ELR (cell line): ENCODE measurements at places on chromosomes 6 and 20.

DNA sequence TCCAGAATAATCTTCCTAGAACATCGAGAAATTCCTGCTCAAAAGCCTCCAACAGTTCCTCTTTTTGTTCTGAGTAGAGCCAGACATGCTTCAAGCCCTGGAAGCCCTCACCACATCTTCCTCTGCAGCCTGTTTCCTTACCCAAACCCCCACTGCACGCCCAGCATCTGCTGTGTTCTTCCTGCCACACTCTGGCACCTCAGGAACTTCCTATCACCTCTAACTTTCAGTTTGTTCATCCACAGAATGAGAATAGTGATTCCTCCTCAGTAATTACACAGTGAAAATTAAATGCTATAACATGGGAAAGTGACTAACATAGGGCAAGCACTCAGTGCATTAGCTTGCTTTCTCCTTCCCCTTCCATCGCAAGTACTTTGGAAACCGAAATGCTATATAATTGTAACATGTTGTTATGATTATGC, 26.3 kb downstream of the C6orf89 start:
- DNase-seq, result no peak

GRCh38 chr6:11404838-11405237, 132.7 kb upstream of the TMEM170B start:
- no peak for DNase-seq

- DNase-seq, result no peak
Observed at GRCh38 chr6:148404456-148405054, 61.9 kb downstream of the SASH1 start.

DNA sequence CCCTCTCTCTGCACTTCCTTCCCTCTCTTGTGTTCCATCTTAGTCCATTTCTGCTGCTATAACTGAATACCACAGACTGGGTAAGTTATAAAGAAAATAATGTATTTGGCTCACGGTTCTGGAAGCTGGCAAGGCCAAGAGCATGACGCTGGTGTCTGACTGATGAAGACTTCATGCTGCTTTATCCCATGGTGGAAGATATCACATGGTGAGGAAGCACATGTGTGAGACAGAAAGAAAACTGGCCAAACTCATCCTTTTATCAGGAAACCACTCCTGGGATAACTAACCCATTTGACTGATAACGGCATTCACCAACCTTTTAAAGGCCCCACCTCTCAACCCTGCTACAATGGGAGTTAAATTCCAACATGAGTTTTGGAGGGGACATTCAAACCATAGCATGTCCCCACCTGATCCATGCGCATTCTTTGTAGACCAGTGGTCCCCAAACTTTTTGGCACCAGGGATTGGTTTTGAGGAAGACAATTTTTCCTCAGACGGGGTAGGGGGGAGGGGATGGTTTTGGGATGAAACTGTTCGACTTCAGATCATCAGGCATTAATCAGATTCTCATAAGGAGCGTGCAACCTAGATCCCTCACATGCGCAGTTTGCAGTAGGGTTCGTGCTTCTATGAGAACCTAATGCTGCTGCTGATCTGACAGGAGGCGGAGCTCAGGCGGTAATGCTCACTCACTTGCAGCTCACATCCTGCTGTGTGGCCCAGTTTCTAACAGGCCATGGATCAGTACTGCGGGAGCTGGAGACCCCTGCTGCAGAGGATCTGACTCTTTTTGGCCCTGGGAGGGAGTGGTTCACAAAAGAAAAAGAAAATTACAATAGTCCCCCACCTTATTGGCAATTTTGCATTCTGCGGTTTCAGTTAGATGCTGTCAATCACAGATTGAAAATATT, 71.7 kb upstream of the RNF24 start:
- no peak for DNase-seq

GRCh38 chr20:13638162-13638495, 603 bp downstream of the TASP1 start:
- no peak for DNase-seq

- DNase-seq, result no peak
Observed at GRCh38 chr6:82385102-82385501, 21.5 kb downstream of the TPBG start.

DNA sequence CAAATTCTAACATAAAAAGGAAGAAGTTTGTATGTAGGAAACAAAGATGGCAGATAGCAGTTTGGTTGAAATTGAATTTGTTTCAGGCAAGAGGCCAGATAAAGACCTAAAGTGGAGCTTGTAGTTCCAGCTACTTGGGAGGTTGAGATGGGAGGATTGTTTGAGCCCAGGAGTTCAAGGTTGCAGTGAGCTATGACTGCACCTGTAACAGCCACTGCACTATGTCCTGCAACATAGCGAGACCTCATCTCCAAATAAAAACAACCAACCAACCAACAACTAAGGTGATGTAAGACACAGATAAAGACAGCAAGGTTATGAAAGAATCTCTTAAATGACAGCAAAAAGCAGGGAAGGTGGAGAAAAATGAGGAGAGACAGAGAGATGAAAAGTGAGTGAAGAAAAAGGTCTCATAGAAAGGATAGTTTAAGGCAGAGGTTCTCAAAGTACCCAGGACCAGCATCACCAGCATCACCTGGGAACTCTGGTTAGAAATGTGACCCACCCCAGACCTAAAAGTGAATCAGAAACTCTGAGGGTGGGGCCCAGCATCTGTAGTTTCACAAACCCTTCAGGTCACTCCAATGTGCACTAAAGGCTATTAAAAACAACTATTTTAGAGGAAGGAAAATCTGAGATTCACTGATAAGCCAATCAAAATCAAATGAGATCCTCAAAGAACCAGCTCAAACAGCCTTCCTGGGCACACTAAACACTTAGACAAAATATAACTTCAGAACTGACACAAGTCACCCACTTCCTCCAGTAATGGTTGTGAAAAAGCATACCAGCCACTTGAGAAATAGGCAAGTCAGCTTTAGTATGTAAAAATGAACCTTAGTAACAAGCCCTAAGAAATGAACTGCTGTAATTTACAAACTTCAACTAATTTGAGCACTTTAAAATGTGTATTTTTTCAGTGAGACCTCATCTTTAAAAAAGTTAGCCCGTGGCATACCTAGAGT, 57.6 kb downstream of the FAM184A start:
- DNase-seq, result no peak

- DNase-seq, result peak; percentile 72
Observed at GRCh38 chr6:136967876-136968752, 46.0 kb downstream of the SLC35D3 start.

DNA sequence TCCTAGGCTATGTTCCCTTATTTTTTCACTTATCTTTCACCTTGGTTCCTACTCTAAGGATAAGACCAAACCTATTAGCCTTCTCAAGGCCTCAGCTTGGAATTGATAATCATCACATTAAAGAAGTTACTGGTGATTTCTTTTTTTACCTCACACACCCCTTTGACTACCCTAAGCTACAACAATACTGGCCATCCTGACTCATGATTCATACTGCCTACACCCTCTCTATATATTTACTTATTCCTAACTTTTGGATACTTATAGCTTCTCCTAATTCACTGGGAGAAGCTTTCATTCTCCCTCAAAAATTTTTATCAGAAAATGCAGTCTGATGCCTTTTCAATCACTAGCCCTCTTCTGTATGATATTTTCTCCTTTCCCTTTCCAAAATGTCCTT, 256.1 kb downstream of the TBX18 start:
- no peak for DNase-seq

GRCh38 chr20:5504061-5504739, 187.4 kb upstream of the PROKR2 start:
- peak; percentile 70 for DNase-seq

- no peak for DNase-seq
Observed at GRCh38 chr6:13868236-13868635, 53.9 kb upstream of the MCUR1 start.

GRCh38 chr6:36836111-36837021, 2.9 kb downstream of the CPNE5 start:
- no peak for DNase-seq

DNA sequence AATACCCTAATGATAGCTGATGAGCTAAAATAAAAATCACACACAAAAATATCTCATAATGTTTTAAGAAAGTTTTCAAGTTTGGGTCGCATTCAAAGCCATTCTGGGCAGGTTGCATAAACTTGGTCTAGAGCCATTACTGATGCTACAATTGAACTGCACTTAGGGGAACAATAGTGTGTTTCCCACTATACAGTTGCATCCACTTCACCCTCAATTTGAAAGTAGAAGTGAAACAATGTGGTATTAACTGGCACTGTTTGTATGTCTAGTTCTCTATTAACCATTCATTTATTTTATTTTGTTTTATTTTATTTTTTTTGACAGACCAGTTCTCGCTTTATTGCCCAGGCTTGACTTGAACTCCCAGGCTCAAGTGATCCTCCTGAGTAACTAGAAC, 23.0 kb upstream of the STK38 start:
- no peak for DNase-seq

DNA sequence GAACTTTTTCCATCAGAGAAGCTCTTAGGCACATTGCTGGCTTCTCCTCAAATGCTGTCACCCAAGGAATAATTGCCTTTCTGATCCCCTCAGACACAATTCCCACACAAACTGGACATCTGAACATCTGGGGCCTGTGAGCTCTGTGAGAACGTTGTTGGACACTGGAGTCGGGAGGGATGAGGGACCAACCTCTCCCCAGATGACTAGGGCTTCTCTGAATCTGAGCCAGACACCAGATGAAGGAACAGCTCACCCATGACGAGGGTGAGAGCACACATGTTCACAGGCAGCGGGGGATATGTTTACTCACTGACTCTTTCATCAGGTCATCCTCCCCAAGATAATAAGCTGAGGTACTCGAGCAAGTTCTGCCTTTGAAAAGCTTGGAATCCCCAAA, 283.9 kb upstream of the SUPT3H start:
- peak; percentile 86 for DNase-seq

GRCh38 chr6:139145661-139146060, 10.8 kb downstream of the HECA start:
- no peak for DNase-seq

GRCh38 chr20:43940518-43941225, 26.0 kb downstream of the TOX2 start:
- DNase-seq, result no peak

GRCh38 chr20:11380283-11380682, 537.4 kb upstream of the BTBD3 start:
- DNase-seq, result no peak

GRCh38 chr20:16864069-16864468, 115.9 kb downstream of the OTOR start:
- DNase-seq, result no peak

DNA sequence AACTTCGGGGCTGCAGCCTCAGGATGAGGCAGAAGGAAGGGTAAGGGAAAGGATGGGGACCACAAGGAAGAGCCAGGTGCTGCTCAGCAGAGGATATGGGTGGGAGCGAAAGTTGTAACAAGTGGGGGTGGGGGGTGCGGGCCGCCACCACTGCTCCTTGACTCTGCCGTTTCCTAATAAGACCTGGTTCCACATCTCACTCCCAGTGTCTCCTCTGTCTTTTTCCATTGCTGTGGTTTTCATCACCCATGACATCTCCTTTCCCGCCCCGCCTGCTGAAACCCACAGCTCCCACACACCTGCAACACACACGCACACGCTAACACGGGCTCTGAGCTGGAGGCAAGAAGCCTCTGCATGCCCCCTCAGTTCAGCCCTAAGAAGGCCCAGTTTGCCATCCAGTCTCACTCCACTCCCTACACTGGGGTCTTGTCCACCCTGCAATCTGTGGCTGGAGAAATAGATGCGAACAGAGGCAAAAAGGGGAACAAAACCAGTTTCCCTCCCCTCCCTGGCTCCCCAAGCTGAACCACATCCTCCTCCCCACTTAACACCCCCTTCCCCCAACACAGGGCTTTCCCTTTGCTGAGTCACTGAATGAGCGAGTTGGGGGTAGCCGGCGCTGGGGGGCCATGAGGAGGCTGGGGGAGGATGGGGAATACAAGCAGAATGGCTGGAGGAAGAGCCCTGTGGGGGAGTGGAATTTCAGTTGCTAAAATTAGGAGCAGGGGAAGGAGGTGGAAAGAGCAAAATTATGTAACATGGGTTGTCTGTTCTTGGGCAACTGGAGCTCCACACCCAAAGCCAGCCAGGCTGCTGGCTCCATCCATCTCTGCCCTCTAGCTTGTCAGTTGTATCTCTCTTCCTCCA, 11.5 kb downstream of the NFKBIL1 start:
- DNase-seq, result peak; percentile 61
